ENCODE measurements at places on chromosomes 16 and 17. TPM values are rescaled to one million over a fixed set of nuclear protein-coding genes. Genes with fewer than 3 reads are reported as not detected.

The ADGRG3 gene
- total RNA-seq, result not detected

The CBLN1 gene
- not detected for total RNA-seq

The CCL1 gene
- total RNA-seq, result not detected

The MYH1 gene
- not detected for total RNA-seq

The CACNG1 gene
- not detected for total RNA-seq

The HIGD1B gene
- total RNA-seq, result not detected

The PYDC1 gene
- total RNA-seq, result not detected

The KRTAP16-1 gene
- total RNA-seq, result 0.14 TPM

The SLC9A5 gene
- total RNA-seq, result 2.3 TPM

The TPSD1 gene
- not detected for total RNA-seq

The SMIM36 gene
- not detected for total RNA-seq

The CHTF18 gene
- total RNA-seq, result 72.2 TPM

The TBC1D28 gene
- total RNA-seq, result not detected

The NPIPB13 gene
- total RNA-seq, result 7.5 TPM

The CCL18 gene
- not detected for total RNA-seq

The ADAM11 gene
- 0.33 TPM for total RNA-seq

The CEP112 gene
- total RNA-seq, result 1.8 TPM

The SLC5A11 gene
- not detected for total RNA-seq

The IL4R gene
- total RNA-seq, result 337 TPM

The SLC13A2 gene
- total RNA-seq, result not detected

The MYL4 gene
- not detected for total RNA-seq

The CTRB1 gene
- not detected for total RNA-seq

The HNF1B gene
- not detected for total RNA-seq

The DNAI2 gene
- total RNA-seq, result 1.5 TPM

The COPRS gene
- 17.7 TPM for total RNA-seq

The DNAAF8 gene
- 0.31 TPM for total RNA-seq

The ADAD2 gene
- not detected for total RNA-seq

The TM4SF5 gene
- total RNA-seq, result not detected

The EME1 gene
- 13.0 TPM for total RNA-seq

The KRTAP2-2 gene
- total RNA-seq, result not detected

The ABCC12 gene
- total RNA-seq, result not detected

The UTS2R gene
- total RNA-seq, result 0.20 TPM

The SDR42E2 gene
- total RNA-seq, result not detected

The KRT9 gene
- not detected for total RNA-seq

Measured in activated naive CD4-positive, alpha-beta T cell treated with anti-CD3 and anti-CD28 coated beads, Interleukin-2, amount 10 ng/mL, durations not matched to agents 5 hours and 36 hours (primary cell).